ENCODE measurements at places on chromosomes 16 and 17.

DNA sequence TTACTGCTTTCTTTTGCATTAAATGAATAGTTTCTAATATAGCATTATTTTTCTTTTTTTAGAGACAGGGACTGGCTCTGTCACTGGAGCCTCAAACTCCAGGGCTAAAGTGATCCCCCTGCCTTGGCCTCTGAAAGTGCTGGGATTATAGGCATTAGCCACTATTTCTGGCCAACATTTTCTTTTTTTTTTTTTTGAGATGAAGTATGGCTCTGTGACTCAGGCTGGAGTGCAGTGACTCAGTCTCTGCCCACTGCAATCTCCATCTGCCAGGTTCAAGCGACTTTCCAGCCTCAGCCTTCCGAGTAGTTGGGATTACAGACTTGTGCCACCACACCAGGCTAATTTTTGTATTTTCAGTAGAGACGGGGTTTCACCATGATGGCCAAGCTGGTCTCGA, 2.0 kb upstream of the DUXB start:
- DNase-seq, result no peak

DNA sequence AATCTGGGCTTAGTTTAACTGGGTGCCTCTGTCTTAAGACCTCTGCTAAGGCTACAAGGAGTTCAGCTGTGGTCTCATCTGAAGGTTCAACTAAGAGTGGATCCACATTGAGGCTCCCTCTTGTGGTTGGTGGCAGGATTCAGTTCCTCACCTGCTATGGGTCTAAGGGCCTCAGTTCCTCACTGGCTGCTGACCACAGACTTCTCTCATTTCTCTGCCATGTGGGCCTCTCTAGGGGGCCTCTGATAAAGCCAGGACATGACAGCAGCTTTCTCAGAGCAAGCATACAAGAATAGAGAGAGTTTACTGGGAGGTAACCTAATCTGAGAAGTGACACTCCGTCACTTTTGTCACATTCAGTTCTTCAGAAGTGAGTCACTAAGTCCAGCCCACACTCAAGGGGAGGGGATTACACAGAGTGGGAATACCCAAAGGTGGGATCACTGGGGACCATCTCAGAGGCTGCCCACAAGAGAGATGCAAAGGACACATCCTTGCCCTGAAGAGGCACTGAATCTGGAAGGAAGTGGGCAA, 19.2 kb upstream of the ABAT start:
- DNase-seq, result no peak

DNA sequence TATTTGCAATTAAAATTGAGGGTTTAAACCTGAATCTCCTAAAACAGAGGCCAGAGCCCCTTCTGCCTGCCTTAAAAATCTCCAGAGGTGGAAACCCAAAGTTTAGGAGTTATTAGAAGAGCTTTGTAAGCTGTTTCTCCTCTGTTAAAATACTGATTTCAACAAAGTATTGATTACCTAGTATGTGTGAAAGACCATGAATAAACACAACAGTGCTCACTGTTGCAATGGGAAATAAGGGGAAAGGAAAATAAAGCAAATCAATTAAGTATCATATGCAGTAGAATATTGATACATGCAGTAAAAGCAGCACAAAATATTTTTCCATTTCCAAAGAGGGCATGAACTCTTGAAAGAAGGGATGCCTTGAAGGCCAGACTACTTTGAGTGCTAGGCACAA, 14.7 kb downstream of the CDR2 start:
- no peak for DNase-seq

GRCh38 chr17:38867968-38868816, 1.7 kb upstream of the LASP1 start:
- DNase-seq, result no peak

DNA sequence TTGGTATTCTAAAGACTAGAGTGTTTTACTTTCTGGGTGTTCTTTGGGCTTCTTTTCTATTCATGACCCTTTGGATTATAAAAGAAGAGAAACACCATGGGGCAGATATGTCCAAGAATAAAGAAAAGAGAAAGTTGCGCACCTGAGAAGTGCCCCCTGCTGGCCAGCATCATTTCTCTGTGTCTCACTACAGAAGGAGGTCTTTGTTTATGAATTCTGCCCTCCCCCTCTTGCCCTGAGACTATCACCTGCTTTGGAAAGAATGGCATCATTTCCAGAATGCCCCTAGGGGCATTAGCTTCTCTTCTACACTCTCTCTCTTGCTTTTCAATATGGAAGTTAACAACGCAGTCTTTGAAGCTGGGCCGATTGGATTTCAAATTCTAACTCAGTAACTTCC, 45.0 kb downstream of the CDH13 start:
- no peak for DNase-seq

DNA sequence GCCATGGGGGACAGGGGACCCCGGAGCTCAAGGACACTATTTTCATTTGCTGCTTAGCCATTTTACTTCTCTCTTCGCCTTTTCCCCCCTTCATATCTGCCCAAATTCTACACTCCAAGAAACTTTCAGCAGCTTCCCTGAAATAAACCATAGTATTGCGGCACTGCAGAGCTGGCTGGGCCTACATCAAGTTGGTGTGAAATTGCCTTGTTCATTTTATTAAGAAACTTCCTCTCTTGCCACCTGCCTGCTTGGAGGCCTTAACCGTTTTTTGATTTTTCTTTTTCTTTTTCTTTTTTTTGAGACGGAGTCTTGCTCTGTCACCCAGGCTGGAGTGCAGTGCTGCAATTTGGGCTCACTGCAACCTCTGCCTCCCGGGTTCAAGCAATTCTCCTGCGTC, 7.4 kb upstream of the CPNE2 start:
- DNase-seq, result no peak

- DNase-seq, result no peak
Observed at GRCh38 chr17:59378675-59379074, 47.2 kb downstream of the YPEL2 start.

- no peak for DNase-seq
Observed at GRCh38 chr16:27600381-27600780, 50.4 kb downstream of the KATNIP start.

- DNase-seq, result no peak
Observed at GRCh38 chr17:76437467-76438402, 15.2 kb downstream of the UBE2O start.

DNA sequence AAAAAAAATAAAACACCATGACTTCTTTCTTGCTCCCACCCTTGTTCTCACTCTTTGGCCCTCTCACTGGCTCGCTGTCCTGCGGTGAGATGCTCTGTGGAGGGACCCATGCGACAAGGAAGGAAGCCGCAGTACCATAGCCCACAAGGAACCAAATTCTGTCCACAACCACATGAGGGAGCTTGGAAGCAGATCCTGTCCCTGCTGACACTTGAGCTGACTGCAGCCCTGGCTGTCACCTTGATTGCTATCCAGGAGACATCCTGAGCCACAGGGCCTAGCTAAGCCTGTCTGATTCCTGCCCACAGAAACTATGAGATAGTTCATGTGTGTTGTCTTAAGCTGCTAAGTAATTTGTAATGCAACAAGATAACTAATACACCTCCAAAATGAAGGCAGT, 4.8 kb upstream of the MT2A start:
- no peak for DNase-seq

GRCh38 chr16:67443265-67443664, 12.3 kb downstream of the HSD11B2 start:
- DNase-seq, result no peak

DNA sequence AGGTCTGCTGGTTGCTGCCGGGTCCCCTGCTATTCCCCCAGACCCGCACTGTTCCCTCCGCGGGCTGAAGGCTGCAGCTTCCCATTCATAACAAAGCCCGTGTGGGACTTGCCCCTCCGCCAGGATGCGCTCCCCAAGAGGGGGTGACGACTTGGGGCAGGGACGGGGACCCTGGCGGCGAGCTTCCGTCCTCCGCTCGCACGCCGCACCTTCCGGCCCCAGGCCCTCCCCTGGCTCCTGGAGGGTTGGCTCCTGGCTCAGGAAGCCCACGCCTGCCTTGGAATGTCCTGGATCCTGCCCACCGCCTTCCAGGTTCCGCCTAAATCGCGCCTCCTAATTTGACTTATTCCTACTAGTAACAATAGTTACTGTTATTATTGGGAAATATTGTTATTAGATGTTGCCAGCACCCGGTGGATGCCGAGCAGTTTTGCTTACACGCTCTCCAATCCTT, 1.1 kb upstream of the TFAP4 start:
- peak; percentile 30 for DNase-seq

DNA sequence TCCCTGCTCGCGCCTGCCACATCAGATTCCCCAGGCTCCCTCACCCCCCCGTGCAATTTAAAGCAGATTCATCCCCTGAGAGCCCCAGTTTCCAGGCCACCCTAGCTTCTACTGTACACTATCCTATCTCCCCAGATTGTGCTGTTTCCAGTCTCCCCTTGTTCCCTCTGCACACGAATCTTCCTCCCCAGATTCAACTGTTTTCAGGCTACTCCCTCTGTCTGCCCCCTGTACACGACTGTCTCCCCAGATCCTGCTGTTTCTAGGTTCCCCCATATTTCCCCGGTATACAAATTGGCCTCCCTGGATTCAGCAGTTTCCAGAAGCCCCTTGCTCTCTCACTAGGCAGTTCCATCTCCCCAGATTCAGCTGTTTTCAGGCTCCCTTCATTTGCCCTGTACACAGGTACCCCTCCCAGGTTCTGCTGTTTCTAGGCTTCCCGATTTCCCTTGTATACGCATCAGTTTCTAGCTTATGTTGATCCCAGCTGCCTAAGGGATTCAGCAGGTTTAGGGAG, 22.9 kb downstream of the COPZ2 start:
- DNase-seq, result no peak

DNA sequence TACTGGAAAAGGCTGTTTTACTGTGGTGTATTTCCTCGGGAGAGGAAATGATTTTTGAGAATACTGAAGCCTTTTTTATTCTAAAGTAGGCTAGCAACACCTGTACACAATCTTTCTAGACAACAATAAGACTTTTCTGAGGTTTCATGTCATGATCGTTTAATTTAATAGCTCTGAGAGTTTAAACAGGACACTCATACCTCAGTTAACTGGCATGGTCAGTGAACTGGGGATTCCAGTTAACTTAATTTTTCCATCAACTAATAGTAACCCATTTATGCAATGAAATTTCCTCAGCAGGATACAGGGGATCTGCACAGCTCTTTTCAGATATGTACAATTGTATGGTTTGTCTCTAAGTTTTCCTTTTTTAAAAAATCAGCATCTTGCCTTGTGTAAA, 262.6 kb downstream of the NTN1 start:
- no peak for DNase-seq

- no peak for DNase-seq
Observed at GRCh38 chr17:55433029-55433628, 11.5 kb upstream of the MMD start.

DNA sequence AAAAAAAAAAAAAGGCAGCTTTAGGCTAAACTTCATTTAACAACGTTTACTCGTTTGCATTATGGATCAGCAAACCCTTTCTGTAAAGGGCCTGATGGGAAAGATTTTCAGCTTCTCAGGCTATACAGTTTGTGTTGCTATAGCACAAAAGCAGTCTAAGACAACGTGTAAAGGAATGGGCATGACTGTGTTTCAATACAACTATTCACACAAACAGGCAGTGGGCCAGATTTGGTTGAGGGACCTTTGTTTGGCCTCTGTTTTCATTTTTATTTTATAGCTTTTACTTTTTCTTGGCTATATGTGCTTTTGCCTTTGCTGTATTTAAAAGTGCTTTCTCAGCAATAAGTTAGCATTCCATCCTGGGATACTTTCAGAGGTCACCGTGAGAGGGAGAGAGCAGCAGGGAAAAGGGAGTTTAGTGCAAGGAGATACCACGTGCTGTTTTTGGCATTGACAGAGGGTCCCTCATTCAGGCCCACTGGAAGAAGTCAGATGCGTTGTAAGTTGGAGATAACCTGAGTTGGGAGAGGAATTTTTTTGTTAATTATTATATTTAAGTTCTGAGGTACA, 335.6 kb downstream of the UTP18 start:
- DNase-seq, result no peak

DNA sequence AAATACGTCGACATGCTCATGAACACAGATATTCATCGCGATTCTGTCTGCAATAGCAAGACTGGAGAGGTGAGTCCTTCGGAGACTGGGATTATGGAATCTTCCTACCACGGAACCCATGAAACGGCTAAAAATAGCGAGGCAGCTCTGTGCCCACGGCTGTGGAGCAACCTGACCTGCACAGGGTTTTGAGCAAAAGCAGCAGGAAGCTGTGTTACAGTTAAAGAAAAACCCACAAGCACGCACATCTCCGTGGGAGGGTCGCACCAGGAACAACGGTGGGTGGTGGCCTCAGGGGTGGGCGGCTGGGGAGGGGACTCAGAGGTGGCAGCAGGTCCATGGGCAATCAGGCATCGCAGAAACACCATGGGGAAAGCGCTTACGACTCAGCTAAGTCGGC, 24.8 kb downstream of the SLC38A10 start:
- no peak for DNase-seq

- DNase-seq, result no peak
Observed at GRCh38 chr17:80961541-80962330, 29.9 kb upstream of the CHMP6 start.

All from activated T-helper 1 cell treated with anti-CD3 and anti-CD28 coated beads, Interleukin-2, amount 50 U/mL, for 16 hours (primary cell).